ENCODE measurements at places on chromosomes 13 and 19.

DNA sequence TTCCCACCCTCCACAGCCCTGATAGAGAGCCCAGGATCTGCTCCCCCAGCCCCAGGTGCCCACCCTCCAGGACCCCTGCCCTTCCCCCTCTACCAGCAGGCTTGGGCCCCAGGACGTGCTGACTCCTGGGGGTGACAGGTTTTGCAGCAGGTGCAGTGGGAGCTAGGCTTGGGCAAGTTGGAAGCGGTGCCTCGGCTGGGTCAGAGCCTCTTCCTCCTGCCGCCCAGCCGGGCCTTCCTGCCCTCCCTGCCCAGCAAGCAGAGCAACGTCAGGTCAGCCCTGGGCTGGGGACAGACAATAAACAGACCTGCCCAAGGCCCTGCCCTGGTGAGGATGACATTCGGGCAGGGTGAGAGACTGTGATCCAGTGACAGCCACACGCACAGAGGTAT, 9.2 kb upstream of the NCCRP1 start:
- no peak for DNase-seq

DNA sequence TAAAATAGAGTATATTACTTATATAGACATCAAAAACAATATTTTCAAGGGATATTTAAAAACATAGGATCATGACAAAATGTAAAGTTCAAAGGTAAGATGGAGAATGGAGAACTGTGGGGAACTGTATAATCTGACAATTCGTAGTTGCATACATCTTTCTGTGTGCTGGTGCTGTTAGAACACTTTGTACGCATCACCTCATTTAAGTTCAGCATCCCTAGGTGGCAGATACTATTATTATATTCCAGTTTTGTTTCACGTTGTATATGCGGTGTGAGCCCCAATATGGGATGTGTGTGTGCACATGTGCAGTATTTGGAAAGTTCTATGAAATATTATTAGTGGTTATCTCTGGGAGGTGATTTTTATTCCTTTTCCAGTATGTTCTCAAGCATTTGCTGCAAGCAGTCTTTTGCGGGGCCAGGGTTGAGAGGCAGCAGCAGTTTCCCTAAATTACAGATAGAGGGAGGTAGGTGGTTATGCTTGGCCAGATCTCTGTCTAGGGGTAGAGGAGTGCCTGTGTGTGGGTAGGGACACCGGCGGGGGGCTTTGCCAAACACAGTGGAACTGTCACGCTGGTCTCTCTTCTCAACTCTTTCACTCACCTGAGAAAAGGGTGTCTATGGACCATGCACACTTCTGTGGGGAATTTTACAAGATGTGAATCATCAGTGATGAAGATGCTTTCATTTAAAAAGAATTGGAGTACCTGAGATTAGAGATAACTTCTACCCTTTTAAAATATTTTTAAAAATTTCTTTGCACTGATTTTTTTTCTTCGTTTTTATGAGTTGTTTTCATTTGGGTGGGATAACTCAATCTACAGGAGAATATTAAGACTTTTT, 55.6 kb upstream of the ALOX5AP start:
- DNase-seq, result no peak

GRCh38 chr19:6852001-6852400, 35.4 kb upstream of the ADGRE1 start:
- DNase-seq, result no peak

DNA sequence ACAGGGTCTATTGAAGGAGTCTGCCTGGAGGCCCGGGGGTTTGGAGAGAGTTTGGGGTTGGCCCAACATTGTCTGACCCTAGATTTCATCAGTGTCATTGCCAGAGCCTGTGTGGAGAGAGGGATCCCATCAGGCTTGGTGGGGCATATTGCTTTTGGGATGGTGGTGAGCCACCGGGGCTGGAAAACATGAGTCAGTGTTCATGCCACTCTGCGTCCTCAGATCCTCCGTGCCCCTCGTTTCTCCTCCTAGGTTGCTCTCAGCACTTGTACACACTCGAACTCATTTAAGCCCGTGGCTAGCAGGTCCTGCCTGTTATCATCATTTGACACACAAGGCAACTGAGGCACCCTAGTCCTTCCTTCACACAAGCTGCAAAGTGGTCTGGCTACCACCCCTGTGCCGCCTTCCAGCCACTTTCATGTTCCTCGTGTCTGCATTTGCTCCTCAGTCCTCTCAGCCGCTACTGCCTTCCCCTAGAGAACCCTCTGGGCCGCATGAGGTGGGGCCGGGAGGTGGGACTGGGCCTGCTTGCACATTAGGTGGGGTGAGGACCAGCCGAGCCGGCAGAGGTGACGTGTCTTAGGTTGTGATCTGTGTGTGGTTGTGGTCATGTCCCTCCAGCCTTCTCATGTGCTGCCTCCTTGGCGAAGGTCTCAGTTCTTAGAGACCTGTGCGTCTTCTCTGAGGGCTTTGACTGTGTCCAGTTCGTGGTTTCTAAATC, 3.6 kb downstream of the NACC1 start:
- no peak for DNase-seq

DNA sequence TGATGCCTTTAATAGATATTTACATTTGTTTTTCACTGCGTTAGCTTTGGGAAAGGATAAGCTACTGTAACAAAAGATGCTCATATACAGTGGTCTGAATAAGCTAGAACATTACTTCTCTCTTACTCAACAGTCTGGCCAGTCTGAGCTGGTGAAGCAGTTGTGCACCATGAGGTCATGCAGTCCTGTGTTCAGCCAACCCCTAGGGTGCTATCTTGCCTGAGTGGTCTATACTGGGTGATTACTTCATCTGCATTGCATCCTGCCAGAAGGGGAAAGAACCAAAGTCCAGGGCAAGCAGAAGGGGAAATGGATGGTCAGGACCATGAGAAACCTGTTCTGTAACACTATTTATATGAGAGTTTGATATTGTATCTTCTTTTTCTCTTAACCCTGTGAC, 31.5 kb downstream of the ERCC5 start:
- no peak for DNase-seq

- DNase-seq, result no peak
These were observed 29.2 kb downstream of the XPO4 start for GRCh38 chr13:20873348-20873747.

- no peak for DNase-seq
These were observed 43.8 kb downstream of the COG6 start for GRCh38 chr13:39699274-39699673.

GRCh38 chr13:98527526-98527925, 49.4 kb downstream of the STK24 start:
- DNase-seq, result no peak

DNA sequence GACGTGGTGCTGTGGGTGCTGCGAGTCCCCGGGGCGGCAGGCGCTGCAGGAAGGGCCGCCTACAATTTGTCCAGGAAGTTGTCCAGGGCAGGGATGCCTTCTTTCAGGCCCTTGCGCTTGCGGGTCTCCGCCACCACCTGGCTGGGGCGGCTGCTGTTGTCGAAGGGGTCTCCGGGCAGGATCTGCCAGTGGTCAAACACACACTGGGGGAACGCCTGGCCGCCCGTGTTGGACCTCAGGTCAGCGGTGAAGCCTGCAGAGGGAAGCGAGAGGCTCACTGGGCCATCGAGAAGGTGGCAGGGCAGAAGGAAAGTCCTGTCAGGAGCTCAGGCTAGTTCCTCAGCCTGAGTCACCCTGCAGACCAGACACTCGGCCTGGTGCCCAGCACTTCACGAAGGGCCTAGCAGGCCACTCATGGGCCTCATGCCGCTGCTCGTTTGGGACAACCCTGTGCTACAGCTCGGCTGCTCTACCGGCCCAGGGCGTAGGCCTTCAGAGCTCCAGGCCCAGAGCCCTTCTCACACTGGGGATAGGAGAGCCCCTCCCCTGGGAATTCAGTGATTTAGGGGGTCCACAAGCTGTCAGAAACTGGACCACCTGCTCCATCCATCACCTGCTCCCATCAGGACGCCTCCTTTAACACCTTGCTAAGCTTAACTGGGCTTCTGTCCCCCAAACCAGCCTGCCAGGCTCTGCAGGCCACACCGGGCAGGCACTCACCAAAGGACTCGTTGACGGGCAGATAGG, 5.8 kb upstream of the DAPK3 start:
- no peak for DNase-seq

- no peak for DNase-seq
These were observed 1.3 kb downstream of the GNA15 start for GRCh38 chr19:3137119-3137518.

DNA sequence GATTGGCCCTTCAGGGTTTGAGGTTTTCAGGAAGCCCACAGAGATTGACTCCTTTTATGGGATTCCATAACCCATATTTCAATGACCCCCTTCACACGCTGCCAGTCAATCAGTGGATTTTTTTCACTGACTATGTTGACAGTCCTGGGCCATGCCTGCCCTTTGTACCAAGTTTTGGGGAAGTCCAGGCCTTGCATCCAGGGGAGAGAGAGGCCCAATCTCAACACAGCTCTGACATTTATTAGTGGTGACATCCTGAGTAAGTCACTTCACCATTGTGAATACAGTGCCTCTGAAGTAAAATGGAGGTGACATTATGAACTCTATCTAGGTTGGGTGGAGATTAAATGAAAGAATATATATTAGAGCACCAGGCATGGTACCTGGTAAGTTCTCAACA, 181.1 kb downstream of the NUFIP1 start:
- no peak for DNase-seq

GRCh38 chr19:12938779-12939601, 581 bp downstream of the CALR start:
- no peak for DNase-seq

DNA sequence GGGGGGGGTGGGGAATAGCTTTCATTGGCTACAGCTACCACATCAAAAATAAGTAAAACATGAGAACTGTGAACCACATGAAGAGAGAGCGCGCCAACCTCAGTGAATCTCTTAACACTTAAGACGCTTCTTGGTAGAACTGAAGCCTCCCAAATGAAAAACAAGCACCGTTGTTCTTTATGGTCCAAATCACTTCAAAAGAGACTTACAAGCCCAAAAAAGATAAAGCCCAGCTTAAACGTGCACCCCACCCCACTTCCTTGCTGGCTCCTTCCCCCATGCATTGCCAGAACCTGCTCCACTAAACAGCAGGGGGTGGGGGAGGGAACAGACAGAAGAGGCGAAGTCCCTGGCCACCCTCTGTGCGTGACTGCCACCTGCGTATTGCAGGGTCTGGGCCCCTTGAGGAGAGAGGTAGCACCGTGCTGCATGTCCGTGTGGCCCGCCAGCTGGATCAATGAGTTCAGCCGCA, 479.1 kb downstream of the FOXO1 start:
- peak; percentile 36 for DNase-seq

- DNase-seq, result no peak
These were observed 172.5 kb downstream of the DLEU7 start for GRCh38 chr13:50670847-50671496.

- no peak for DNase-seq
These were observed 34.4 kb downstream of the ITGBL1 start for GRCh38 chr13:101486708-101487437.

DNA sequence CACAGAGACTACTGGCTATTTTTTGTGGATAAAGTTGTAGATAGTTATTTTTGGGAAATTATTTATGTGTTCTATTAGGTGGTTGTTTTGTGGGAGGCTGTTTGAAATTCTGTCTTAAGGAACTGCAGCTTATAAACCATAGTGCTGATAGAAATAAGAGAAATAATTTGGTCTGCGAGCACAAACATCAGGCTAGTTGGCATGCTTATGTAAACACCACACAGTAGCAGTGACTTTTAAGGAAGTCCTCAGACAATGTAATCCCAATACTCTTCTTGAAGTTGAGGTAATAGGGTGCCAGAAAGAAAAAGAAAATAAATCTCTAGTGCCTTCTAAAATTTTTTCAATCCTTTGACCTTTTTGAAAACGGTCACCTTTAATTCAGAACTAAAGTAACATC, 23.9 kb downstream of the KL start:
- DNase-seq, result no peak

GRCh38 chr19:20259615-20260014, 92.6 kb downstream of the ZNF486 start:
- no peak for DNase-seq

DNA sequence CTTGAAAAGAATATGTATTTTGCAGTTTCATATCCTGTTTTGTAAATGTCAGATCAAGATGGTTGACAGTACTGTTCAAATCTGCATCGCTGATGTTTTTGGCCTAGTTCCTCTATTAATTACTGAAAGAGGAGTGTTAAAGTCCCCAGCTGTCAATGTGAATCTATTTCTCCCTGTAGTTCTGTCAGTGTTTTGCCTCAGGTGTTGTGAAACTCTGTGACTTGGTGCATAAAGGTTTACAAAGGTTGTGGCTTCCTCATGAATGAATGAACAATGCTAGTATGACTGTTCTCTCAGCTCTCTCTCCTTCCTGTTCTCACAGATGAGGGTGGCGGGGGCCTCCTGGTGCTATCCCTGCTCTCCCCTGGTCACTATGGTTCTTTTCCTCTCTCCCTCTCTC, 142.4 kb downstream of the MYCBP2 start:
- no peak for DNase-seq

DNA sequence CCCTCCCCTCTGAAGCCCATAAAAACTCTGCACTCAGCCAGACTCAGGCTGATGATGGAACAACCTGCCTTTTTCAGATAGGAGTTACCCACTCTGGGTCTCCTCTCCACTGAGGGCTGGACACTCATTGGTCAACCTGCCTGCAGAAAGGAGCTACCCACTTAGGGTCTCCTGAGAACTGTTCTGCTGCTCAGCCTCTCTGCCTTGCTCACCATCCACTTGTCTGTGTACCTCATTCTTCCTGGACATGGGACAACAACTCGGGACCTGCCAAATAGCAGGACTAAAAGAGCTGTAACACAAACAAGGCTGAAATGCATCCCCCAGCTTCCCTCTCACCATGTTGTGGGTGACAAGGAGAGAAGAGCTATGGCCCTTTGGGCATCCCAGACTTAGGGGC, 18.4 kb upstream of the RCBTB2 start:
- DNase-seq, result no peak

DNA sequence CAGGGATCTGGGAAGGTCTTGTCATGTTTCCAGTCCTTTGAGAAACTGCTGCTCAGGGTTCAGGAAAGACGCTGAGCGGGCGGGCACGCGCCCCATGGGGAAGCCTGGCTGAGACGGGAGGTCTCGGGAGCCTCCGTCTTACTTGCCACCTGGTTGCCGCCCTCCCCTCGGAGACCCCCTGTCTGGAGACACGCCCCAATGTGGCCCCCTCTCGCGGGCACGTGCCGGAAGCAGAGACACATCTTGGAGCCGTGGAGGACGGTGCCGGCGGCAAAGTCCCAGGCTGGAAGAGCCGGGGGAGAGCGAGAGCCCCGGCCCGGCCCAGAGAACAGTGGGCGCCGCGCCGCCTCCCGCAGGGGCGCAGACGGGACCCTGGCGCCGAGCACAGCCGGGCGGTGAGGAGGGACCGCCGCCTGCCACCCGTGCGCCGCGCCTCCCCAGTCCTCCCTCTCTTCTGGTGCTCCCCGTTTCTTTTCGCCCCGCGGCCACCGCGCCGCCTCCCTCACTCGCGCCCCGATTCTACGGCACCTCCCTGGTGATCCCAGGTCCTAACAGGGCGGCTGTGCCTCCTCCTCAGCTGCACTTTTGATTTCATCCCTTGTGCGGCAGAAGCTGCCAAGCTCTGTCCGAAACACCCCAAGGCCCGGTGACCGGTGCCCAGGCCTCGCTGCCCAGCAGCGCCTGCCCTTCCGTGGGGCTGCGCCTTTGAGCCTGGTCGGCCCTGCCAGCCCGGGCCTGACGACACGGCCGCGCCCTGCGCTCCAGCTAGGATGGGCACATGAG, 15.5 kb downstream of the GJB2 start:
- no peak for DNase-seq
